Vagina (tissue), 2 donors: ENCODE measurements at places on chromosomes 7 and 10. TPM values are rescaled to one million over a fixed set of nuclear protein-coding genes. Genes with fewer than 3 reads are reported as not detected.

GRCh38 chr10:14416308-14416700 is 85.6 kb upstream of the FRMD4A start:
- no peak overlapping the region for H3K27ac ChIP-seq
- no peak for DNase-seq
- no peaks in the 10 kb centered on the region for H3K27me3 ChIP-seq
- H3K4me1 ChIP-seq = no peaks in the 10 kb centered on the region
- H3K4me3 ChIP-seq = no peak overlapping the region

- H3K27me3 ChIP-seq = no peaks in the 10 kb centered on the region
- DNase-seq = no peak
- H3K4me1 ChIP-seq = no peaks in the 10 kb centered on the region
Measured at GRCh38 chr7:38703093-38703492, 71.9 kb upstream of the AMPH start.

DNA sequence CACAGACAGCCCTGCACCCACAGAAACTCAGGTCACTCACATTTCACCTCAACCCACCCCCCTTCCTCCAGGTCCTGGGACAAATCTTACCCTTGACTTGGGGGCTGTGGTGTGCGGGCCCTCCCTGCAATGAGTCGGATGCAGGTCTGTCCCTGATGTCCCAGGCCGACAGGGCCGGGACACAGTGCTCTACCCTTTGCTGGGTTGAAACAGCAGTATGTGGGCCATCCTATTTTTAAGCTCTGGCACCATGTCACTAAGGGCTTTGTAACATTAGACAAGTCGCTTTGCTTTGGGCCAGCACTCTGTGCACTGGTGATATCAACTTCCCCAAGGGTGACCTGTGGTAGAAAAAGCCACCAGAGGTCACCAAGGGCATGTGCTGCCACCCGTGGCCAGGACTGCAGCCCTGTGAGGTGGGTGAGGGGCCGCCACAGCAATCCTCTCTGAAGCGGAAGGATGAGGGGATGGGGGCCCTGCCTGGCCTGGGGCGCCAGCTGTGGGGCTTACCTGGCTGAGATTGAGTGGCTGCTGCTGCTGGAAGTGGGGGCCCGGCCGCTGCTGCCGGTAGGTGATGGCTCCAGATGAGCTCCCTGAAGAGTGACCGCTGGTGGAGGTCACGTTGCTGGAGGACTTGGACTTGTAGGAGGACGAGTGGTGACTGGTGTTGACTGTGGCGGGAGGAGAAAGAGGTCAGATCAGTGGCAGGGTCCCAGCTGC is 51.3 kb downstream of the CLEC2L start:
- no peaks in the 10 kb centered on the region for H3K4me1 ChIP-seq
- DNase-seq = no peak
- H3K4me3 ChIP-seq = no peak overlapping the region
- no peaks in the 10 kb centered on the region for H3K27me3 ChIP-seq
- H3K36me3 ChIP-seq = no peaks in the 10 kb centered on the region
- H3K27ac ChIP-seq = no peak overlapping the region

DNA sequence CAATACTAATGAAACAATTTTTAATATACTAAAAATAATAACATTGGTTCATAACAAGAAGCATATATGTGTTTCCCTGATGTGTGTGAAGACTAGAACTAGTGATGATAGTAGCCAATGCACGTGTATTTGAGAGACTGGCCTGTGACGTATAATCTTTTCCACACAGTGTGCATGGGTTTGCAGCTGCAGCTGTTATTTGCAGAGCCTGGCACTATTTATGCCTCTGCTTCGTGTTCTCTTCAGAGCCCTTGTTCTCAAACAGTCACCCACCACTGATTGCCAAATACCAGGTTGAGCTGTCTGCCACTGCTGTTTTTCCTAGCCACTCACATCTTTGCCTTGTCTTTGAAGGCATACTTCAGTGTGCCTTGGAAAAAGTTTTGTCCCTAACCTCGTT is 531.7 kb downstream of the ETV1 start:
- no peaks in the 10 kb centered on the region for H3K4me1 ChIP-seq
- H3K27ac ChIP-seq = no peak overlapping the region
- H3K4me3 ChIP-seq = no peak overlapping the region
- no peak for DNase-seq
- no peaks in the 10 kb centered on the region for H3K27me3 ChIP-seq
- no peaks in the 10 kb centered on the region for H3K36me3 ChIP-seq

DNA sequence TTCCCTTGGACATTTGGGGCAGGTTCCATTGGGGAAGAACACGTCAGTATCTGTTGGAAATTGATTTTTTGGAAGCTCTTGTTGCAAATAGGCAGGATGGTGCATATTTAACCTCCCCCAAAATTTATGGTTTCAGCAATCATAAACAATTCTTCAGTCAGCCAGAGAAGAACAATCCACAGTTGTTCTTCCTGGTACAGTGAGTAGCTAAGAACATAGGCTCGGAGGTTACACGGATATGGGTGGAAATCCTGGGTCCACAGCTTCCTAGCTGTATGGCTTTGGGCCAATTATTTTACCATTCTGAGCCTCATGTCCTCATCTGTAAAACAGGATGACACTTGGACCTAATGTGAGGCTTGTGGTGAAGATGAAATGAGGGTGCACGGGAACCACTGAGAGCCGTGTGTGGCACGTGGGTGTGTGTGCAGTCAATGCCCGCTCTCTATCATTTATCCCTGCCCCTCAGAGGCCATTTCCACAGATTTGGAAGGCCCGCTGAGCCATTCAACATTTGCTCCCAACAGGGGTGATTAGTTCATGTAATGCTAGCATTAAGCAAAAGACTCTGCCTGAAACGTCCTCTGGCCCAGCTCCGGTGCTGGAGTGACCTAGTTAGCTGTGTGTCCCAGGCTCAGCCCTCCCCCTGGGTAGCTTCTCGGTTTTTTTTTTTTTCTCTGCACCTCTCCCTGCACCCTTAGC is 9.7 kb downstream of the CAMK1D start:
- peaks cover 27% of the 10 kb centered on the region for H3K4me1 ChIP-seq
- no peaks in the 10 kb centered on the region for H3K36me3 ChIP-seq
- no peaks in the 10 kb centered on the region for H3K27me3 ChIP-seq
- peak overlapping the region; percentile 1 for H3K27ac ChIP-seq
- H3K4me3 ChIP-seq = no peak overlapping the region
- no peak for DNase-seq

CNNM1 gene
- 2.5 TPM for total RNA-seq

DNA sequence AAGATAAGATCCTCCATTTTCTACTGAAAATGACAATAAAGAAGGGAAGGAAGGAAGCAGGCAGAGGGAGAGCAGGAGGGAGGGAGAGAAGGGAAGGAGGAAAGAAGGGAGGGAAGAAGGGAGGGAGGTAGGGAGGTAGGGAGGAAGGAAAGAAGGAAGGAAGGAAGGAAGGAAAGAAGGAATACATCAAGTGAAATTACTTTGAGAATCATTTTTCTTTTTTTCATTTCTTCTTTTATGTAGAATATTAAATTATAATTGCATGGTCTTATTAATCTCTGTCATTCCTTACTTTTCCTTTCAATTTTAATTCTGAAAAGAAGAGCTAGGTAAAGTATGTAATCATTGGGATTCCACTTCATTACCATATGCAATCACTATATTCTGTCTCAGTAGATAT is 97.8 kb downstream of the PLXDC2 start:
- no peaks in the 10 kb centered on the region for H3K27me3 ChIP-seq
- no peaks in the 10 kb centered on the region for H3K36me3 ChIP-seq
- no peak overlapping the region for H3K27ac ChIP-seq

- no peaks in the 10 kb centered on the region for H3K27me3 ChIP-seq
- H3K4me3 ChIP-seq = no peak overlapping the region
- DNase-seq = no peak
- peaks cover 7% of the 10 kb centered on the region for H3K4me1 ChIP-seq
- no peaks in the 10 kb centered on the region for H3K36me3 ChIP-seq
Measured at GRCh38 chr7:134685250-134685649, 38.6 kb downstream of the BPGM start.

- H3K4me1 ChIP-seq = peaks cover 8% of the 10 kb centered on the region
- H3K27me3 ChIP-seq = no peaks in the 10 kb centered on the region
- H3K4me3 ChIP-seq = no peak overlapping the region
- no peaks in the 10 kb centered on the region for H3K36me3 ChIP-seq
- DNase-seq = no peak
- no peak overlapping the region for H3K27ac ChIP-seq
Measured at GRCh38 chr10:88489107-88489506, 94.0 kb downstream of the RNLS start.

- no peaks in the 10 kb centered on the region for H3K36me3 ChIP-seq
- H3K4me1 ChIP-seq = peaks cover 9% of the 10 kb centered on the region
- no peaks in the 10 kb centered on the region for H3K27me3 ChIP-seq
- DNase-seq = no peak
- H3K27ac ChIP-seq = no peak overlapping the region
- peak overlapping the region; percentile 30 for H3K4me3 ChIP-seq
Measured at GRCh38 chr10:48523820-48524758, 80.8 kb downstream of the ARHGAP22 start.

GRCh38 chr10:93346694-93347093 is 135.4 kb downstream of the MYOF start:
- no peak overlapping the region for H3K4me3 ChIP-seq
- no peak for DNase-seq
- no peak overlapping the region for H3K27ac ChIP-seq
- no peaks in the 10 kb centered on the region for H3K4me1 ChIP-seq
- no peaks in the 10 kb centered on the region for H3K27me3 ChIP-seq
- H3K36me3 ChIP-seq = peaks cover 88% of the 10 kb centered on the region

ZNF804B gene
- not detected for total RNA-seq

GLCCI1 gene
- 9.1 TPM for total RNA-seq

- no peak overlapping the region for H3K4me3 ChIP-seq
- no peaks in the 10 kb centered on the region for H3K36me3 ChIP-seq
- no peak overlapping the region for H3K27ac ChIP-seq
- no peaks in the 10 kb centered on the region for H3K4me1 ChIP-seq
- no peak for DNase-seq
Measured at GRCh38 chr7:124992851-124993562, 63.4 kb upstream of the POT1 start.

PLEKHS1 gene
- total RNA-seq = not detected

ZNF680 gene
- 22.1 TPM for total RNA-seq

RNF133 gene
- total RNA-seq = 0.98 TPM

GRCh38 chr10:33237736-33238624 is 96.5 kb downstream of the NRP1 start:
- no peak for DNase-seq
- no peaks in the 10 kb centered on the region for H3K27me3 ChIP-seq
- peaks cover 10% of the 10 kb centered on the region for H3K4me1 ChIP-seq
- H3K4me3 ChIP-seq = no peak overlapping the region
- no peak overlapping the region for H3K27ac ChIP-seq
- H3K36me3 ChIP-seq = no peaks in the 10 kb centered on the region

PPP1R17 gene
- not detected for total RNA-seq

HMX2 gene
- total RNA-seq = not detected

MMD2 gene
- total RNA-seq = not detected

- H3K4me1 ChIP-seq = no peaks in the 10 kb centered on the region
- no peak for DNase-seq
- H3K4me3 ChIP-seq = no peak overlapping the region
- H3K36me3 ChIP-seq = no peaks in the 10 kb centered on the region
- no peak overlapping the region for H3K27ac ChIP-seq
Measured at GRCh38 chr7:115059321-115059720, 137.4 kb downstream of the MDFIC start.

PVRIG gene
- 1.7 TPM for total RNA-seq

- no peak for DNase-seq
- H3K27ac ChIP-seq = no peak overlapping the region
- H3K4me1 ChIP-seq = no peaks in the 10 kb centered on the region
- peak overlapping the region; percentile 24 for H3K4me3 ChIP-seq
Measured at GRCh38 chr10:101283762-101284100, 54.5 kb upstream of the LBX1 start.

GRCh38 chr7:135553346-135553745 is 4.4 kb upstream of the NUP205 start:
- no peaks in the 10 kb centered on the region for H3K27me3 ChIP-seq
- no peak for DNase-seq
- H3K27ac ChIP-seq = no peak overlapping the region
- no peak overlapping the region for H3K4me3 ChIP-seq
- H3K4me1 ChIP-seq = no peaks in the 10 kb centered on the region

TMEM176B gene
- total RNA-seq = 60.6 TPM

BCAP29 gene
- 92.1 TPM for total RNA-seq

CLCN1 gene
- not detected for total RNA-seq

DNA sequence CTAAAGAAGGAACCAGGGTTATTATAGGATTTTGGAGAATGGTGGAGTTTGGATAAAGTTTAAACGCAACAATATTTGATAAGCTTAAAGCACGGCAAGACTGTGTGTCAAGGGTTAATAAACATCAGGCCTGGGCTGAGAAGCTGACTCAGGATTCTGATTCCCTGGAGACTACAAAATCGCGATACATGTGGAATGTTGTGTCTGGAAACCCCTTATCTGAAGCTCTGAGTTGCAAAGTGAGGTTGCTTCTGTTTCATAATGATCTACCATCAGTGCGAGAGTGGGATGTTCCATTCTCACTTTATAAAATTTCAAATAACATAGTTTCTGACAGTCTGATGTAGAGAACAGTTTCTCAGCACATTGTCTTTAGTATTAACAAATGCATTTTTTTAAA is 7.8 kb downstream of the C1GALT1 start:
- H3K27ac ChIP-seq = no peak overlapping the region
- H3K27me3 ChIP-seq = no peaks in the 10 kb centered on the region
- H3K4me3 ChIP-seq = no peak overlapping the region
- no peak for DNase-seq
- H3K4me1 ChIP-seq = no peaks in the 10 kb centered on the region

GRCh38 chr7:8278183-8278582 is 16.2 kb upstream of the ICA1 start:
- H3K36me3 ChIP-seq = no peaks in the 10 kb centered on the region
- no peaks in the 10 kb centered on the region for H3K4me1 ChIP-seq
- no peaks in the 10 kb centered on the region for H3K27me3 ChIP-seq
- DNase-seq = no peak

TRA2A gene
- total RNA-seq = 71.7 TPM
